ENCODE measurements at places on chromosomes 7 and 10. TPM values are rescaled to one million over a fixed set of nuclear protein-coding genes. Genes with fewer than 3 reads are reported as not detected.

NUP42 gene
- 16.6 TPM for total RNA-seq

DNA sequence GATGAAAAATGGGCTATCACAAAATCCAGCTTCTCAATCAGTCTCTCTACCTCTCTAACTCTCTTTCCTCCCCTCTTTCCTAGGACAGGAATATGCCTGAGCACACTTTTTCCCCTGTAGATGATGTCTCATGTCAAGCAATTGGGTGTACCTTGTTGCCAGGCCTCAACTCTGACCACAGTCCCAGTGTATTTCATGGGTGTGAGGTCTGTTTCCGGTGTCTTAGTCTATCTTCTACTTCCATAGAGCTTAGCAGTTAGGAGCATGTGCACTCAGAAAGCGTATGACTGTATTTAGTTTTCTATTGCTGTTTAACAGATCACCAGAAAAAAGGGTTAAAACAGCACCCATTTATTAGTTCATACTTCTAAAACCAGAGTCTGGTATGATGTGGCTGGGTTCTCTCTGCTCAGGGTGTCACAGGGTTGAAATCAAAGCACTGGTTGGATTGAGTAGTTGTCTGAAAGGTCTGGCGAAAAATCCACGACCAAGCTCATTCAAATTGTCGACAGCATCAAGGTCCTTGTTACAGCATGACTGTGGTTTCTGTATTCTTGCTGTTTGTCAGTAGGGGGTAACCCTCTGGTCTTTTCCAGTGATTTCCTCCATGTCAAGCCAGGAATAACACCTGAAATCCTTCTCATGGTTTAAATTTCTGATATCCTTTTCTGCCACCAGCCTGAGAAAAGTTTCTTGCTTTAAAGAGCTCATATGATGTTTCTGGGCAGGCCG lies 130.0 kb downstream of the THSD7A start:
- no peak for DNase-seq

DNA sequence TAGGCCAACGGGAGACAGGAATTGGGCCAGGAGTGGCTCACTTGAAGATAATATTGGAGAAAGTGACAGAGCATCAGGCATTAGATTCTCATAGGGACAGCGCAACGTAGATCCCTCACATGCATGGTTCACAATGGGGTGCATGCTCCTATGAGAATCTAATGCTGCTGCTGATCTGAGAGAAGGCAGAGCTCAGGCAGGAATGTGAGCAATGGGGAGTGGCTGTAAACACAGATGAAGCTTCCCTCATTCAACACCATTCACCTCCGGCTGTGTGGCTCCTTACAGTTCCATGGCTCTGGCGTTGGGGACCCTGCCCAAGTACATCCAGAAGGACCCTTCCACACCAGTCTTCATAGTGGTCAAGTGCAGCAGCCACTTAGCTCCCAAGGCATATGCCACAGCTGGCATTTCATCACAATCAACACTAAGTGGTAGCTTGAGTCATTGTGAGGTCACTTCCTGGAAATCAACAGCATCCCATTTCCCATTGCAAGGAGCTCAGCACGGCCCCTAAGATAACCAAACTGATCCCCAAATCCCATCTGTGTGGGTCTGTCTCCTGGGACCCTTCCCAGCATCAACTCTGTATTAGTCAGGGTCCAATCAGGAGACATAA lies 174.5 kb downstream of the TPST1 start:
- DNase-seq = no peak

GRCh38 chr7:54985426-54986330 lies 33.1 kb upstream of the EGFR start:
- DNase-seq = no peak

- DNase-seq = no peak
Measured at GRCh38 chr10:105725007-105725406, 1083.9 kb downstream of the SORCS3 start.

GRCh38 chr10:75599875-75600648 lies 168.6 kb downstream of the LRMDA start:
- no peak for DNase-seq

DNA sequence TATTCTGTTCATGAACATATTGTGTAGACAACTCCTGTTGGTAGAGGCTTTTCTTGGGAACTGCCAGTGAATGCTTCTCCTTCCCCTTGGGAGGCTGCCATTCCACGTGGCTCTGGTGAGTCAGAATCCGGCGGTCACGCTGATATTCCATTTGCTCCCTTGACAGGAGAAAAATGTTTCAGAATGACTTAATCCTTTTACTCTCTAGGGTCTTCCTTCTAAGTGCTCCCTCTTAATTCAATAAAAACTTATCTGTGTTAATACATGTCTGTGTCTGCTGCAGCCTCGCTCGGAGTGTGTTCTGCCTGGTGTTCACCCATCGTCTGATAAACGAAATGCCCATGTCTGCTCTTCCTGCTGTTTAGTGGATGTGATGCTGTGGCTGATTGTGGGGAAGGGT lies 278.6 kb downstream of the ARHGAP12 start:
- peak; percentile 67 for DNase-seq

KCND2 gene
- 0.06 TPM for total RNA-seq

DNA sequence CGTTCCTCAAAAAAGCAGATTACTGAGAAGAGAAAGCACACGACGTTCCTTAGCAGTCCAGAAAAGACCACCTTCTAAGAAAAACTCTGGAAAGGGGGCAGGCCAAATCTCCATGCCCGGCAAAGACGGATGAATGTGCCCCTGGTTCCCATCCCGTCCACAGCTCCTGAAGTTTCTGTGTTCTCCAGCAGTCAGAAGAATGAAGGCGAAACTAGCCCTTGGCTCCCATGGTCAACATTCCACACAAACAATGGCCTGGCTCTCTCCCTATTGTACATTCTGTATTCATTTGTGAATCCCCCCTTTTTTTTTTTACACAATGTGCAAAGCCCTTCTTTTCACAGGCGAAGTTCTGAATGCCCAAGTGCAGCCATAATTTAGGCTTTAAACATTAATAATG lies 5.3 kb downstream of the CTBP2 start:
- DNase-seq = no peak

AKR1C8 gene
- not detected for total RNA-seq

- DNase-seq = no peak
Measured at GRCh38 chr10:3668966-3669330, 116.1 kb downstream of the KLF6 start.

DNA sequence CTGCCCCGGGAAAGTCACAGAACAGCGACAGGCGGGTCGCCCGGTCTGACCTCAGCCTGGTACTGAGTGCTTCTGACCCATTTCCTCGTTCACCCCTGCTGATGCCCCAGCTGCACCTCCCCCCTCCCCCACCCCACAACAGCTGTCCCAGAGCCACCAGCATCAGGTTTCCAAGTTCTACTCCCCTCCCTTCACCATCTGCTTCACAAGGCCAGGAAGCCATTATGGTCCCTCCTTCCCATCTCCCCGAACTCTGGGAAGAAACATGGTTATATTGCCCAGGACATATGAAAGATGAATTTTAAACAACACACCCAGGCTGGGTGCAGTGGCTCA lies 301.9 kb upstream of the GALNT17 start:
- no peak for DNase-seq

DNA sequence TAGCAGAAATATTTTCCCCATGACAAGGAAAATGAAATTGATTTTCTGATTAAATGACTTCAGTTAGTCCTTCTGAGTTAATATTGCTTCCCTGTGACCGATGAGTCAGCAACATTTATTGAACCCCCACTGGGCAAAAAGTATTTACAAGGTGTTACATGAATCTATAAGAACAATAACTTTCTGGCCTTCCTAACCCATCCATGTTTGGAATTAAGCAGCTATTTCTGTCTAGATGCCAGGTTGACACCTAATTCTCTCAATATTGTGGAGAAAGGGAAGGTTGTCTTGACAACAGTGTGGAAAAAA lies 112.9 kb upstream of the JAZF1 start:
- DNase-seq = no peak

DNA sequence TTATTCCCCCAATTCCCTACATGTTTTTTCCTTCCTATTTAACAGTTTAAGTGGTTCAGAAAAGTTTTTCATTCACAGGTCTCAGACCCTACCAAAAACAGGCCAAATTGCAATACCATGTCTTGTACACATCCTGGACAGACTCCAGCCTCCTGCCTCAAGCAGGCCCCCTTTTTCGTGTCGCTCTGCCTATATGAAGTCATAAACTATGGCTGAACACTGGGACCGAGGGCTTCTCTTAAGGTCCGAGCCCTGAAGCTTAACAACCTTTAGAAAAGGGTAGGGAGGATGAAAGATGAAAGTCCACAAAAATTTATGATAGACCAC lies 1.4 kb downstream of the FBXW4 start:
- DNase-seq = no peak

DNA sequence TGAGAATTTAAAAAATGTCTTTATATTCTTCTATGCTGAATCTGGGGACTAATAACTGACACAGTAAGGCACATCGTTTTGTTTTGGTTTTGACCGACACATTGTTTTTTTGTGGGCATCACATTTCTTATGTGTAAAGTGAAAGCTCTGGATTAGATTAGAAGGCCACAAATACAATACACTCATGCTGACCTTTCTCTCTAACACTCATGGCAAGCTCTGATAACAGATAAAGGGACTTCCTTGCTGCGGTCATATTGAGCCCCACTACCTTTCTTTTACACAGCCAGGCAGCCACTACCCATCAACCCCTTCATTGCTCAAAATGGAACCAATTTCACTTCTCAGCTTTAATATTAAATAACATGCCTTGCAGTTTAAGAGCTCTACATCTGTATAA lies 26.0 kb downstream of the PPP1R3A start:
- DNase-seq = no peak

GRCh38 chr7:116524221-116524608 lies 621 bp upstream of the CAV1 start:
- DNase-seq = no peak

GRCh38 chr7:119964788-119965542 lies 308.0 kb upstream of the KCND2 start:
- DNase-seq = no peak

GRCh38 chr7:153392726-153393125 lies 633.2 kb downstream of the ACTR3B start:
- DNase-seq = no peak

PROSER2 gene
- 0.67 TPM for total RNA-seq

GRCh38 chr10:132728741-132729140 lies 57.2 kb downstream of the NKX6-2 start:
- no peak for DNase-seq

IFIT1B gene
- total RNA-seq = not detected

DNA sequence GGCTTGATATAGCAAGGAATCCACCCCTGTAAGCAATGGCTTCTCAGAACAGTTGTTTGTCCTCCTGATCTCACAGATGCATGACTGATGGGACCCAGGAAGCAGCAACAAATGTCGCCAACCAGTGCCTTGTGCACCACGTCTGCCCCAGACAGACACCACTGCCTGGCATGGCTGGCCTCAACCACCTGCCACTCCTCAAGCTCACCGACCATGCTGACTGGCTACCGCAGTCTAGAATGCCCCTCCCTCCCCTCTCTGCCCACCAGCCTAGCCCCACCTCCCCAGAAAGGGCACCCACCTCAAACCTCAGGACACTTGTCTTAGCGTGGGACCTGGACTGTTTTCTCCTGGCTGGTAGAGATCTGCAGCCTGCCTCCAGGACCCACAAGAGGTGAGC lies 24.0 kb downstream of the LRRC20 start:
- no peak for DNase-seq

DNA sequence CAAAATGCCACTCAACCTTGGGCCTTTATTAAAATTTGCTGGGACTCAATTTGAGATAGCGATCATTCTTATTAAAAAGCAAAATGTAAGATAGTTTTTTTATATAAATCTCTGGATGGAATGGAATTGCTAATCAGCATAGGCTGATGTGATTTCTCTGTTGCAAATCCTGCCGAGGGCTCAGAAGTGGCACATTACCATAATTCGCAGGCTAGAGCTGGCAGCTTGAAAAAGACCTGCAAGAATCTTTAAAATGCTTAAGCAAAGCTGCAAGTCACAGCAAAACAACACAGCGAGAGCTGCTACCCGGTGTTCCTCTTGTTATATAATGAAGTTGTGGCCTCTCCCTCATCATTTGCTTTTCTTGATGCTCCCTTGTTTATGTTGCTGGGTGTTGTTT lies 448.1 kb downstream of the GATA3 start:
- DNase-seq = no peak

DNA sequence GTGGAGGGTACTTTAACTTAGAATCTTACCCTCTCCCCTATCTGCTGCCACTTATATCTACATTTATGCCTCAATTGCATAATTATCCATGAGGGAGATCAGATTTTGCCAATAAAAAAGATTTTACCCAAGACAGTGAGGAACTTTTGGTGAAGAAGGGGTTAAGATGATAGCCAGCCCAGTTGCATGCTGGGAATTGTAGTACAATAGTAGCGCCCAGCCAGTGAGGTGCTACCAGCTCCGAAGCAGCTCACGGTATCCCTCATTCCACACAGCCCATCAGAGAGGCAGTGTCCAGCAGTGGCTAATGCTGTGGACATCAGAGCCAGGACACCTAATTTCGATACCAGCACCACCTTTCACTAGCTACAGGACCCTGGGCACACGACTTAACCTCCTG lies 5.9 kb upstream of the LGI1 start:
- no peak for DNase-seq

DNA sequence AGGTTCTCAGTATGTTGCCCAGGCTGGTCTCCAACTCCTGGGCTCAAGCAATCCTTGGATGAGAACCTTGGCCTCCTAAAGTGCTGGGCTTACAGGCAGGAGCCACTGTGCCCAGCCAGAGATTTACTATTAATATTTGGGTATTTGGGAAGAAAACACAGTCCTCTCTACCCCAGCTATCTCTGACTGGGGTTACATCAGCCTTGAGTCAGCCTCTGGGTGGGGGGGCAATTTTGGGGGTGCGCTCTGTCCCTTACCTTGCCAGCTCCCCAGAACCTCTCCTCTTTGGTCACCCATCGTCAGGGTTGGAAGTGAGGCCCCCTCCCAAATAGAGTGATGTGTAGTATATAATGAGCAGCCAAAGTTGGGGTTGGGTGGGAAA lies 1.8 kb downstream of the MLXIPL start:
- DNase-seq = no peak

GRCh38 chr7:85000735-85001350 lies 186.0 kb downstream of the SEMA3D start:
- DNase-seq = no peak

- DNase-seq = peak; percentile 78
Measured at GRCh38 chr7:73721377-73721817, 1.9 kb upstream of the STX1A start.

ZFAND4 gene
- total RNA-seq = 11.8 TPM

DNA sequence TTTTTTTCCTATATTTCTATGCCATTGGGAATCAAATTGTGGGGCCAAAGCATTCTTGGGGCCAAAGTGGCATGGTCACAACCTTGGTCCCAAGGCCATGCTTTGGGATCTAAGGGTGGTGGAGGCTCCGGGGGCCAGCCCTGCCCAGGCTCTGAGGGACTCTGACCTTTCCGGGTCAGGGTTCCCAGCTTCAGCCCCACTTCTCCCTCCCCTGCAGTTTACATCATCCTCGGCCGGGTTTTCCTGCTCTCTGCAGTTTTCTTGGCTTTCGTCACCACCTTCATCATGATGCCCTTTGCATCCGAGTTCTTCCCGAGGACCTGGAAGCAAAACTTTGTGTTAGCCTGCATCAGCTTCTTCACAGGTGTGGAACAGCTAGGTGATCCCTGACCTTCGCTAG lies 8.5 kb downstream of the TMEM225B start:
- no peak for DNase-seq

Data from heart right ventricle (tissue), 16 donors.